ENCODE measurements at places on chromosomes 2 and 18.

DNA sequence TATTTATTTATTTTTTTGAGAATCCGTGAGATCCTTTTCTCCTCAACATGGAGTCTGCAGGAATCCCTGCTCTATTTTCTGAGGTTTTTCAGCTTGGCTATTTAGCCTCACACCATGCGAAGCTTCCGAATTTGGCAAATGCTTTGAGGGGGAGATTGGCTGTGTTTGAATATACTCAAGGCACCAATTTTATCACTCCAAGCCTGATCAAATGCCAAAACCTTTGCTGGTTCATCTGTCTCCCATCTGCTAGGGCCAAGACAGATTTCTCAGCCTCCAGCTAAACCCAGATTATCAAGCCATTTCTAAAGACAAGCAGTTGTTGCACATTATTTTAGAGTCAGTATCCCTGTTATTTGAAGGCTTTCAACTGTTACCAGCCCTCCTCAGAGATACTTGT lies 295.7 kb downstream of the XIRP2 start:
- no peak for DNase-seq

GRCh38 chr2:37026050-37026449 lies 58.1 kb downstream of the HEATR5B start:
- DNase-seq, result no peak

DNA sequence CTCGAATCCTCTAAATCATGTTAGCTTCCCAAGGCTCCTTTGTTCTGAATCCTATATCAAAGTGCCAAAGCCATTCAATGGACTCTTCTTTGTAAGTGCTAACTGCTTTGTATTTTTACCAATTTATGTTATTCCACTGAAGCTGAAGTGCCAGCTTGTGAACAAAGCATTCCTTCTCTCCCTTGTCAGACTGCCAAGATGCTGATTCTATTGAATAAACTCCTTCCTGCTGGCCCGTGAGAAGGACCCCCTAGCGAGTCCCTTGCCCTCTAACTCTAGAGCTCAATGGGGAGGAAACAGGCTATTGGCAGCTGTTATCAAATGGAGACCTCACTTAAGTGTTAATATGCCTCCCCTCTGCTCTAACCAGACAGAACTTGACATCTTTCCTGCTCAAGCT lies 1097.9 kb upstream of the CNTNAP5 start:
- DNase-seq, result no peak

DNA sequence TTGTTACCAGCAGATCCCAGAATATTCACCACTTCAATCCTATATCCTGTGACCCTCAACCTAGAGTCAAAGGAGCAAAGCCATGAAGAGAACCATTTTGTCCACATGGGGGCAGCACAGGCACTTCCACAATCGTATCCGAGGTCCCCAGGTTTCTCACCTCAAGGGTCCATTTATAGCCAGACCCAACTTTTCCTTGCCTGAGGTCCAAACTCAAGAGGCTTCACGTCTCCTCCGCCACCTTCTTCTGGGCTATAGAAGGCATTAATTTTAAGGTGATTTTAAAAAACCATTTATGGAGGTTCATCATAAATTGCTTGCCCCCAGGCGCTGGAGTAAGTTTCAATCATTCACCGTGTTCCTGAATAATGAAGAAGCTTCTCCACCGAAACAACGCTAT lies 111.6 kb upstream of the NABP1 start:
- no peak for DNase-seq

DNA sequence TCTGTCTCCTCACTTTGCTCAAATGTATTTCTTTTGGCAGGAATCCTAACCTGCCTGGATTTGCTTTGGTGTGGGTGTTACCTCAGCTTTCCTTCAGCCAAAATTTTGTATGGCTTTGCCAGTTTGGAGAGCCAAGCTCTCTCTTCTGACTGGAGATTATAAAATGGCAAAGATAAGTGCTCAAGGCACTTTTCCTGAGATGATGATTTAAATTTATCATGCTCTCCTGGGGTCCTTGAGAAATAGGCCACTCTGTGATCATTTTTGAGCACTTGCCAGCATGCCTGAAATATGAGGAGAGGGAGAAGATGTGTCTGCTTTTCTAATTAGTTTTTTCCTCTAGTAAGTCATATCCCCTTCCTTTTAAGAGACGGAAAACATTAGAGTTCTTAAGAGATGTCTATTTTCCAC lies 683.0 kb downstream of the SLC4A3 start:
- no peak for DNase-seq

- DNase-seq, result no peak
Observed at GRCh38 chr2:20622731-20623130, 28.2 kb downstream of the HS1BP3 start.

DNA sequence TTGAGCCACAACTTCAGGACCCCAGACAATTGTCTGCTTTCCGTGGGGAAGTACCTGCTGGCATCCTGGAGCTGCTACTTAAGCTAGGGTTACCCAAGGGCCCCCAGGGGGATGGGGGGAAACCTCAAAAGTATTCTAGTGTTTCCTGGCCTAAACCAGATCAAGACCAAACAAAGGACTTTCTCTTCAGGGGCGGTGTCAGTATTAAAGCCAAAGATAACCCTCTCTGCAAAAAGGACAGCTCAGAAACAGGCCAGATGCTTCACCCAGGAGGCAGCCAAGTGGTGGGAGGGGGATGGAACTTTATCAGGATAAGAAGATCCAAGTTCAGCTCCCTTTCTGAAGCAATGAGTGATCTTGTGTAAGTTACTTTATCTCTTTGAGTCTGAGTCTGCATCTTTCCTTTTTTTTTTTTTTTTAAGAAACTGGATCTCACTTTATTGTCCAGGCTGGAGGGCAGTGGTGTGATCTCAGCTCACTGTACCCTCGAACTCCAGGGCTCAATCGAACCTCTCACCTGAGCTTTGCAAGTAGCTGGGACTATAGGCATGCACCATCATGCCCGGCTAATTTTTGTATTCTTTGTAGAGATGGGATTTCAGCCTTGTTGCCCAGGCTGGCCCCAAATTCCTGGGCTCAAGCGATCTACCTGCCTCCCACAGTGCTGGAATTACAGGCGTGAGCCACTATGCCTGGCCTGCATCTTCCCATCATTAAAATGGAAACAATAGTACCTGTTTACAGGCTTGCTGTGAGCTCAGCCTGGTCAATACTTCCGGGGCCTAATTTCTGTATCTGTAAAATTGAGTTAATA lies 151.8 kb upstream of the PTPRM start:
- no peak for DNase-seq

GRCh38 chr2:10571673-10572072 lies 118.1 kb downstream of the NOL10 start:
- DNase-seq, result no peak

DNA sequence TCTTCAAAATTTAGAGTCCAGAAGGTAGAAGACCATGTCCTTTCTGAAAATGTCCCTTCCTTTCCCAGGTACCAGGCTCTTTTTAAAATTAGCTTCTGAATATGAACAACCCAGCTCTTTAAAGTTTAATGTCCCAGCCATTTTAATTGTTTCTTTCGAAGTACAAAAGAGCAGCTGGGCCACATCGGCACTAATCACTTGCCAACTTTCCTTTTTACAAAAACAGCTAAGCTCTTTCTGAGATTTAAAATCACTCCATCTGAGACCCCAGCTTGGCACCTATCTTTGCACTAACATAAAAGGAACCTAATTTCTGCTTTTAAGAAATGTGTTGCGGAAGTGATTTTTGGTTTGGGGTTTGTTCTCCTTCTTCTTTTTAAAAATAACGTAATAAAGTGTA lies 2.6 kb downstream of the BOD1L2 start:
- no peak for DNase-seq

GRCh38 chr2:16641509-16641908 lies 24.1 kb downstream of the CYRIA start:
- DNase-seq, result no peak

GRCh38 chr2:179427065-179427464 lies 162.4 kb upstream of the SESTD1 start:
- no peak for DNase-seq

- DNase-seq, result no peak
Observed at GRCh38 chr2:71897836-71898235, 249.8 kb downstream of the CYP26B1 start.

GRCh38 chr18:60892855-60893254 lies 440.4 kb upstream of the CDH20 start:
- no peak for DNase-seq

DNA sequence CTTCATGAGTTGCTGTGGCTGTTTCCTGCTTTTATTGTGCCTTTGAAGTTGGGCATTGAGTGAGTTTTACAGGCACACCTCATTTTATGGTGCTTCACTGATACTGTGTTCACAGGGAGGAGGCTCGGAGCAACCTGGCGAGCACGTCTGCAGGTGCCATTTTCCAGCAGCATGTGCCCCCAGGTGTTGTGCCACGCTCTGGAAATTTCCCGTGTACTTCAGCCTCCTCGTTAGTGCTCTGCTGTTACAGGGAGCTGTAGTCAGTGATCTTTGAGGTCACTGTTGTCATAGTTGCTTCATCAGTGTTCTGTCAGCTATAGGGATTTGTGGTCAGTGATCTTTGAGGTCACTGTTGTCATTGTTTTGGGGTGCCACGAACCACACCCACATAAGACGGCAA lies 20.1 kb downstream of the CTDP1 start:
- no peak for DNase-seq

GRCh38 chr18:7417727-7418126 lies 149.4 kb upstream of the PTPRM start:
- no peak for DNase-seq

GRCh38 chr18:533995-534601 lies 33.6 kb upstream of the COLEC12 start:
- no peak for DNase-seq

GRCh38 chr2:74551942-74552913 lies 1.5 kb downstream of the LOXL3 start:
- no peak for DNase-seq

- DNase-seq, result no peak
Observed at GRCh38 chr2:9472511-9472910, 1.8 kb upstream of the IAH1 start.

- no peak for DNase-seq
Observed at GRCh38 chr18:79733986-79734770, 54.6 kb downstream of the CTDP1 start.

DNA sequence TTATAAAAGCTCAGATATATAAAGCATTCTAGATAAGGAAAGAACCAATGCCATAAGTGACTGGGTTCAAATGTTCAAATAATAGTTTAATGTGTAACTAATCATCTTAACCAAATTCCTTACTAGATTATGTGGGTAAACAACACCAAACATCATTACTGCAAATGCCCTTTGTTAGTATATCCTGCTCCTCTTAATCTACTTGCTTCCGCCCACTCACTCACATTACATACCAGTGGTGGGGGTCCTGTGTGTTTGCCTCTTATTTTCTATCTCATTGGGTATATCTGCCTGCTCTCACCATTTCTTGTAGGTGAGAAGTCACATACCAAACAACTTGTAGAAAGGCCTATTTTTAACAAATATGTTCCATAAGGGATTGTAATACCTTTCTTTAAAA lies 562.1 kb downstream of the NRXN1 start:
- no peak for DNase-seq

DNA sequence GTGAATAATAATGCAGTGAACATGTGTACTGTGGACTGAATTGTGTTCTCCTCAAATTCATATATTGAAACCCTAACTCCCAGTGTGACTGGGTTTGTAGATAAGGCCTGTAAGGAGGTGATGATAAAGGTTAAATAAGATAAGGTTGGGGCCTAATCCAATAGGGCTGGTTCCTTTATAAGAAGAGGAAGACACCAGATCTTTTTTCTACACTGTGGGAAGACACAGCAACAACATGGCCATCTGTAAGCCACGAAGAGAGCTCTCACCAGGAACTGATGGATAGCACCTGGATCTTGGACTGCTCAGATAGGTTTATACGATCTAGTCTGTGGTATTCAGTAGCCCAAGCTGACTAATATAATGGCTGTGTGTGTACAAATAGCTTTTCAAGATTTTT lies 66.8 kb downstream of the BMPR2 start:
- DNase-seq, result no peak

DNA sequence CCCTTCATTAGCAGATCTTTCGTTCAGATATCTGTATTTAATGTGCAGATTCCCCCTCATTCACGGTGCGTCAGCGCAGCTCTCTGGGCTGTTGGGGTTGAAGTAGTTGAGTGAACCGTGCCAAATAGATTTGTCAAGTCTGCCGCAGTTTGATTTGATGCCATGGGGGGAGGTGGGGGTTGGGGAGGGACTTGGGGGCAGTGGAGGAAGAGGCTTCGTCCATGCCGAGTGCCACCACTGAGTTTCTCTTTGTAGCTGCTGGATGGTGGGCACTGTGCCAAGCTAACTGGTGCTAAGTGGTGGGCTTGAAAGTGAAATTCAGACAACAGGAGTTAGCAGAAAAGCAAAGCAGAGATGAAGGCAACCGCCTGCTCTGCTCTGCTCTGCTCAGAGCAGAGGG lies 47.9 kb downstream of the NRP2 start:
- DNase-seq, result no peak

DNA sequence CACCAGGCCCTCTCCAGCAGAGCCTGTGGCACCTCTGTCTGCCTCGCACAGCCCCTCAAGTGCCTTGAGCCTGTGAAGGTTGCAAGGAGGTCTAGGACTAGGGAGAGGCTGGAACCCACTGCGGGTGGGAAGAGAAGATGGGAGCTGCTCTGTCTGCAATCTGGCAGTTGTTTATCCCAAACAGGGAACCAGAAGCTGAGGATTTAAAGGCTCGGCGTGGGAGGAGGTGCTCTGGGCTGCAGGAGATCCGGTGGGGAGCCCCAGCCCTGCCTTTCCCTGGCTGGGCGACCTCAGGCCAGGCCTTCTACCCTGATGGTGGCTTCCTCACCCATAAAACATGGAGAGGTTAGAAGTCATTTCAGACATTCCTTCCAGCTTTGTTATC lies 174.1 kb downstream of the SMAD7 start:
- DNase-seq, result no peak

DNA sequence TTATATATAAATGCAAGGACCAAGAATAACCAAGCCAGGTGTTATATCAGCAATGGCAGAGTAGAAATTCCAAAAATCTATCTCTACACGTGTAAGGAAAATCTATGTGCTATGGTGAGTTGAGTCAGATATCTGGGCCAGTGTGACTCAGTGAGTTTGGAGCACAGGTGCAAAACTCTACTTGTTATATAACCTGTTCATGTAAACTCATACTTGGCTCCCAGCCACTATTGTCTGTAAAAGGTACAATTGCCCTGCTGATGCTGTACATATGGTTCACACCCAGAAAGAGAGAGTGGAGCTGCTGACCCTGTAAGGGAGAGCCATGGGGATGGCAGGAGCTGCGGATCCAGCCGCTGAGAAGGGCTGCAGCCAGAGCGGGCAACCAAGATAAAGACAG lies 112.0 kb downstream of the TRABD2A start:
- no peak for DNase-seq

- DNase-seq, result no peak
Observed at GRCh38 chr2:75604484-75604883, 42.1 kb upstream of the MRPL19 start.

DNA sequence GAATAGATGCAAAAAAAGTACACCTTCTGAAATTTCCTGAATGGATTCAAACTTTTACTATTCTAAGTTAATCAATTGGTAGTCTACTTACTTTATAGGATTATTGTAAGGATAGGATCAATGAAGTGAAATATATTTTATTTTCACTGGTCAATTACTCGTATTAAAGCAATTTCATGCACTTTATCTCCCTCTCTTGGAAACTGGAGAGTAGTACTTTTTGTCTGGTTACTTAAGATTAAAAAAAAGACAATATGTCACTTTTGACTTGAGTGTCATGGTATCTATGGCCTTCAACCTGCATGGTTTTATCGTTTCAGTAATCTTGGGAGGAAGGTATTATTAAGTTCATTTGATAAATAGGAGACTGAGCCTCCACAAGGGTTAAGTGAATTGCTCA lies 1.0 kb upstream of the KYNU start:
- DNase-seq, result no peak

GRCh38 chr2:240519396-240520129 lies 38.2 kb downstream of the ANKMY1 start:
- DNase-seq, result no peak
